ENCODE measurements at places on chromosomes 7 and 10.

GRCh38 chr7:17236171-17236570 lies 62.3 kb upstream of the AHR start:
- no peak for DNase-seq

GRCh38 chr7:98249106-98249505 lies 2.9 kb downstream of the TECPR1 start:
- DNase-seq = no peak

DNA sequence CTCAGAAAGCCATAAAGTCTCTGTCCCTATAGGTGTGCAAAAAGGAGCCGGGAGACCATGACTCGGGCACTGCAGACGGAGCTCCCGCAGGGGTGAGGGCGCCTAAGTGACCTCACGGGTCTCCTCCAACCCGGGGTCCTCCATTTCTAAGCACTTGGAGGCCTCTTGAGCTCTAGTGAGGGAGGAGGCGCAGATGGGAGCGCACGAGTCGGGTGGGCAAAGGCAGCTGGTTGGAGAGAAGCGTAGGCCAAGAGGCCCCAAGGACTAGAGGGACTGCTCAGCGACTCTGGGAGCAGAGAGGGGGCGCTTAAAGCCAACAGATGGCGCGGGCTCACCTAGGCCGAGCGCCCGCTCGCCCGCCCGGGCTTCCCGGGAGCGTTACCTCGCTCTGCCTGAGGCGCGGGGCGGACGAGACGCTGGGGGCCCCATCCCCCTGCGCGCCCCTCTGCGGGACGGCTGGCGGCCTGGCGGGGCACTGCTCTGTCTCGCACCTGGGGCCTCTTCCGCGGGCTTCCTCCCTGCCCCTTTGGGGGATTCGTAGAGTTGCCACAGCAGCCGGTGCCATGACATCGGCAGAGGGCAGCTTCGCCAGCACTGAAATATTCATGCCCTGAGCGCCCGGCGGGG lies 523 bp upstream of the CDH23 start:
- no peak for DNase-seq

DNA sequence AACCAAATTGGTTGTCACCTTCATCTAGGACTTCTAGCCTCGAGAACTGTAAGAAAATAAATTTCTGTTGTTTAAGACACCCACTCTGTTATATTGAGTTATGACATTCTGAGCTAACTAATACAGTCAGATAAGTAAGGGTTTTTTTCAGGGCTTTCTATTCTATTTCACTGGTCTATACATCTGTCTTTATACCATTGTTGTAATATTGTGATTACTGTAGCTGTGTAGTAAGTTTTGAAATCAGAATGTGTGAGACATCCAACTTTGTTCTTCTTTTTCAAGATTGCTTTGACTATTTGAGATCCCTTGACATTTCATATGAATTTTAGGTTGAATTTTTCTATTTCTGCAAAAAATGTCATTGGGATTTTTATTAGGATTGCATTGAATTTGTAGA lies 7.5 kb downstream of the IFIT1 start:
- DNase-seq = no peak

- no peak for DNase-seq
Observed at GRCh38 chr10:6473901-6474370, 106.1 kb downstream of the PRKCQ start.

GRCh38 chr7:117478836-117479224 lies 995 bp upstream of the CFTR start:
- no peak for DNase-seq

DNA sequence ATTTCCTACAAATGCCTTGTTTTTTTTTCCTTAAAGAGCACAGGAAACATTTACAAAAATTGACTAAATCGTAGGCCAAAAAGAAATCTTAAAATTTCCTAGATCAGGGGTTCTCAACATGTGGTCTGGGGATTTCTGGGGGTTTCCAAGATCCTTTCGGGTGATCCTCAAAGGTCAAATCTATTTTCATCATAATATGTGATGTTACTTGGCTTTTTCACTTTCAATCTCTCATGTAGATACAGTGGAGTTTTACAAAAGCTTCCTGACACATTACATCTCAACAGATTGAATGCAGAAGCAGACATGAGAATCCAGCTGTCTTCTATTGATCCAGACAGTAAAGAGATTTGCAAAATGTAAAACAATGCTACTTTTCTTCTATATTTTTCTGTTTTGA lies 497.3 kb downstream of the INHBA start:
- DNase-seq = no peak
